ENCODE measurements at places on chromosomes 12 and 14. TPM values are rescaled to one million over a fixed set of nuclear protein-coding genes. Genes with fewer than 3 reads are reported as not detected.
A peak's percentile ranks its signal among the peaks of the same experiment; 100 is the strongest.

DNA sequence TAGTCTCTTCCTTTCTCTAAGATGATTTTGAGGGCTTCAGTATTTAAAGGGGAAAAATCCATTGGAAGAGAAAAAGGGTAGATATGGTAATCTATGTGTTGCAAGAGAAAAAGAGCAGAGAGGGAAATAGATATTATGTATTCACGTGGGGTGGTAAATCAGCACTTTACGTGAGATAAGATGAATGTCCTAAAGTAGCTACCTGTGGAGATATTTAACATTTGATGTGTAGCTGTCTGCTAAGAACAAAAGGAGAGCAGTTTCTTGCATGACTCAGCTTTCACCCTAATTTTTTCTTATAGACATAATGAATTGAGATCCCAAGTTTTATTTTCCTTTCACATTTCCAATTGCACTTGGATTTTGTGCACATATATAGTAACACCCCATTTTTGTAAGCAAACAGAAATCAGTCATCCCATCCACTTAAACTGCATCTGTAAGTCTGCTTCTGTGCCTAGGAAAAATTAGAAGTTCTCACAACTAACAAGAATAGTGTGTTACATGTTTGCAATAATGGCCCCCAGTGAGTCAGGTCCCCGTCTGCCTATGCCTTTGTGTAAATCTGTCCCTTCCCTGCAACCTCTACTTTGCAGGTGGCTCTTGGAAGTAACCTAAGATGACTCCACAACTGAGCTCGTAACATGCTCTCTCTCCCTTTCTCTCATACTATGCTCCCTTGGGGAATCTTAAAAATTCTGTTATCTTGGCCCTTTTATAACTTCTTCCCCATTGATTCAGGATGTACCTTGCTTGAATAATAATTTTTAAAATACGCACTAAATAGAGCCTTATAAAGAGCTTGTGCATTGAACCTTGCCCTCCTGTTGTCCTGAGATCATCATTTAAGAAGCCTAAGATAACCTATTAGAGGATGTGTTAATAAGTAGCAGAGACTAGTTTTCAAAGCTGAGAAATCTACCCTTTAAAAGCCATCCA, 3.7 kb downstream of the TMTC3 start:
- DNase-seq: no peak

DNA sequence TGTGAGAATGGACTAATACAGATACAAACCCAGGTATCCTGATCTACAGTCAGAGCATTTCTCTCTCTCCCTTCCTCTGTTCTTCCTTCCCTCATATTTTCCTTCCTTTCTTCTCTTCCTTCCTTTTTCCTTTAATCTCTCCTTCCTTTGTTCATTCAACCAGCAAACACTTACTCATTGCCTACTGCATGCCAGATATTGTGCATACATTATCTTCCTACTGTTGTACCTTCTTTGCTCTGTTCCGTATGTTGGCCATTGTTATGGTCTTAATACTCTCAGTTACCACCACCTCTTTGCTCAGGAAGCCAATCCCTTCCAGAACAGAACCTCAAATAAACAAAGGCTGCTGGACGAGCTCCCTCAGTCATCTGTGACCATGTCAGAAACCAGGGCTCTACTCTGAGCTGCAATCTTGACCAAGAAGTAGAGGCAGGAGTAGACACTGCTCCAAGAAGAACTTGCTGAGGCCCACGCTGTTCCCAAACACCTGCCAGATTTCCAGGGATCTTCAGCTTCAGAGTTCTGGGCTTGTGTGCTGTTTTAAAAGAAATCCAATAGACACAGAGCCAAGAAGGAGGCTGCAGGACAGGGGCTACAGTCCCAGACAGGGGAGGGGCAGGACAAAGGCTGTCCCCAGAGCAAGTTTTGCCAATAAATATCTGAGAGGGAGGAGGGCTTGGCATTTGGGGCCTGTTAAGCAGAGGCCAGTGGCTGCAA, 526.7 kb upstream of the TBX3 start:
- DNase-seq: no peak

- no peak for DNase-seq
Observed at GRCh38 chr14:97723819-97724218, 926.6 kb downstream of the VRK1 start.

DNA sequence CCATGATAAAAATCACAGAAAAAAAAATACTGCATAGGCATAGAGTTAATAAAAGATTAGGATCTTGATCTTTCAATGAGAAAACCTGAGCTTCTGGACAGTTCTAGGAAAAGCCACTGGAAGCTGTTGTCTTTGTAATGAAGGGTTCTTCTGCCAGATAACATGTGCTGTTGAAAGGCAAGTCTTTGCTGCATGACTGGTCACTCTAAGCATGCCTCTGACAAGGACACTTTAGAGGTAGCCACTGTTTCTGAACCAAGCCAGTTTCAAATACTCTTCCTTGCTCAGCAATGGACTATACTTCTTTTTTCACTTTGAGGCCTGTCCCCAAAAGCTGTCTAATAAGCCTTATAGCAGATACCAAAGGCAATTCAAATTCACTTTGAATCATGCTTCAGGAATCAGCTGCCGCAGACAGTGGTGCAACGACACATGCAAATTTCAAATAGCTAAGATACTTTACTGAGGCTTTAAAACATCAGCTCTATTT, 70.2 kb downstream of the BTG1 start:
- DNase-seq: no peak

- no peak for DNase-seq
Observed at GRCh38 chr12:123278101-123278627, 6.5 kb upstream of the CDK2AP1 start.

DNA sequence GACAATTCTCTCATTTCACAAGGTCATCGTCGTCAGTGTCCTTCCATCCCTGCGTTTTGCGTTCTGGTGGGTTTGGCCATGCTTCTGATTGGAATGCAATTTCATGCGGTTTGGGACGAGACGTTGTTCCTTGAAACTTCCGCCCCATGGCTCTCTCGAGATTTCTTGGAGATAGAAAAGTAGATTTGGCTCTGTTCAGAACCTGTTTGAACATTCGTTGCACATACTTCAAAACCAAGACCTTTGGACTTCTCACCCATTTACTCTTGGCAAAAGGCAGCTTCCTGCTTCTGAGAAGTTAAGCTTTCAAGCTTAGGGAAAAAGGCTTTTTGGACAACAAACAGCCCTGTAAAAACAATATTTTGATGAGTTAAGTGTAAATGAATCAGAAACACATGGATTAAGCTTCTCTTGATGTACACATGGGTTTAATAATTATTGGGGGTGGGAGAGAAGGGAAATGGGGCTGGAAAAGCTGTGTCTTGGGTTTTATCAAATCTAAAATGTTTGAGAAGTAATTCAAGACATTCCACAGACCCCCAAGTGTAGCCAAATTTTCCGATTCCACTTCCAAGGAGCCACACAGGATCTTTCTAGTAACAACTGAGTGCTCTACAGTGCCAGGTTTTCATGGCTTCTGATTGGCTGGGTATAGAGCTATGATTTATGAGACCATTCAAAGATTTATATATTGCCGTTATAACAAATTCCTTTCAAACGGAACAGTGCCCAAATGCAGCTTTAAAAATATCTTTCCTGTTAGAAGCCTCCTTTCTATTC, 467.2 kb downstream of the MED13L start:
- no peak for DNase-seq

- no peak for DNase-seq
Observed at GRCh38 chr12:95593266-95593871, 42.1 kb upstream of the USP44 start.

- DNase-seq: peak; percentile 65
Observed at GRCh38 chr14:38255673-38256532, at the start of gene CLEC14A. TSS of gene CLEC14A (minus strand) at chr14:38256093. CDS start at chr14:38256022, 71 bp downstream.

- no peak for DNase-seq
Observed at GRCh38 chr12:132730353-132730752, 19.7 kb downstream of the PGAM5 start.

The CLEC4C gene
- total RNA-seq: not detected

DNA sequence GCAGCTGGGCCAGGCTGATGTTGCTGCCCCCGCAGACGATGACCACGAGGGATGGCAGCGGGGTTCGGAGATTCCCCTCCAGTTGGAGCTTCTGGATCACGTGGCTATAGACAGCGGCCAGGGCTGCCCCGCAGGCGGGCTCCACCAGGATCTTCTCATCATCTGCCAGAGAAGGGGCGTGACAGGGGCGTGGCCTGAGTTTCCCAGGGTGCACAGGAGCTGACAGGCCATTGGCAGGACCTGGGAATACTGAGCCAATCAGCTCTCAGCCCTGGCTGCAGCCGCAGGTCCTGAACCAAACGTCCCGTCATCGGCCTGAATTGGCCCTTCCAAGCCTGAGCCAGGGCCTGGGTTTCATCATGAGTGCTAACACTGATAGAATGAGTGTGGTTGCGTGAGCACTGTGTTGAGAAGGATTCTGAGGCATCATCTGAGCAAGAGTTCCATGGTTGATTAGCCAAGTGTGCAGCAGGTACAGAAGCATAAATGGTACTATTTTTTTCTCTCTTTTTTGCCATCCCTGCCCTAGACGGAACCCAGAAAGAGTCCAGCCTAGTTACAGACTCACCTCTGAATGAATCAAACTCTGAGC, 10.6 kb downstream of the SDS start:
- DNase-seq: no peak

GRCh38 chr14:73726025-73726961, 12.1 kb upstream of the PNMA1 start:
- no peak for DNase-seq

The SIRT4 gene
- 4.4 TPM for total RNA-seq

DNA sequence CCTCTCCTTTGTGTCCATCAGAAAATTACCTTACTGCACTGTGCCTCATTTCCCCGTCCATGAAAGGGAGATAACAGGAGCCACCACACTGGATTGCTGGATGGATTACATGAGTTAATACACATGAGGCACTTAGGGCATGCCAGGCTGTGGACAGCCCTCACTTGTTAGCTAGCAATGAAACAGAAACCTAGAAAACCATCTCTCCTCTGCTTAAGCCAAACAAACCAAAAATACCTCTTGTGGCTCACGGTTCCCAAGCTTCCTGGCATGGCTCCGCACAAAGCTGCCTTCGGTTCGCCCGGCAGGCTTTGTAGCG, 660 bp upstream of the HCFC2 start:
- DNase-seq: no peak

- DNase-seq: no peak
Observed at GRCh38 chr14:65817011-65817410, 404.5 kb downstream of the FUT8 start.

DNA sequence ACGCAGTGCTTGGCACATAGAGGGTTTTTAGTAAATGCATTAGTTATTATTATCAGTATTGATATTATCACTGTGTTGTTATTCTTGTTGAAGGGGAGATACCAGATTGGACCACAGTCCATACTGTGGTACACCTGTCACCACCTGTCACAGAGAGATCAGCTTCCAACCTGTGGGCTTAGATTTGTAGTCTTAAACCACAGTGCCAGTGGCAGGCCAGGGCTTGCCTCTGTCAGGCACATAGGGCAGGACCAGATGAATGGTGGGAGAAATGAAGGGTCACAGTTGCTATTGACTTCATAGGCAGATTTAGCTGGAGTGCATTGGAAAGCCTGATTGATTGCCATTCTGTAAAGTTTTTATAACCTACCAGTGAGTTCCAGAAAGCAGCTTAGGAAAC, 35.1 kb downstream of the ARL1 start:
- DNase-seq: no peak

The DDX11 gene
- 13.0 TPM for total RNA-seq

- DNase-seq: no peak
Observed at GRCh38 chr14:104342435-104343293, 204.3 kb downstream of the KIF26A start.

- DNase-seq: no peak
Observed at GRCh38 chr12:13133886-13134285, 30.4 kb upstream of the GSG1 start.

The GUCY2C gene
- total RNA-seq: not detected

The LBHD2 gene
- not detected for total RNA-seq

DNA sequence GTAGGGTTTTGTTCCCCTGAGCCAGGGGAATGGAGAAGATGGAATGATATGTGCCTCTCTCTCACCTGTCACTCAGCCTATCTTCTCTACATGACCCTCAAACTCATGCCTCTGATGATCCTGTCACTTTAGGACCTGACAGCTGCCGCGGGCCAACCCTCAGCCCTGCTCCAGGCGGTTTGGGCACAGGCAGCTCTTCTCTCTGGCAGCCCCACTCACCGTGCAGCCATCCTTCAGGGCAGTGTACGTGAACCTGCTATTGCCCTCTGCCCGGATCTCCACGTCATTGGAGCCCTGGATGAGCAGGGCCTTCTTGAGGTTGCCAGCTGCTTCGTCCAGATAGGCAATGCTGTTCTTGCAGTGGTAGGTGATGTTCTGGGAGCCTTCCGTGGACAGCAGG, 10.5 kb downstream of the TMEM106C start:
- DNase-seq: no peak

The GNB3 gene
- 1.4 TPM for total RNA-seq

The RD3L gene
- not detected for total RNA-seq

GRCh38 chr12:108231909-108232434, 102.9 kb downstream of the WSCD2 start:
- DNase-seq: no peak

- DNase-seq: no peak
Observed at GRCh38 chr12:238736-239398, 23.8 kb downstream of the SLC6A13 start.

GRCh38 chr12:10968765-10969456, 17.8 kb downstream of the TAS2R50 start:
- peak; percentile 62 for DNase-seq

DNA sequence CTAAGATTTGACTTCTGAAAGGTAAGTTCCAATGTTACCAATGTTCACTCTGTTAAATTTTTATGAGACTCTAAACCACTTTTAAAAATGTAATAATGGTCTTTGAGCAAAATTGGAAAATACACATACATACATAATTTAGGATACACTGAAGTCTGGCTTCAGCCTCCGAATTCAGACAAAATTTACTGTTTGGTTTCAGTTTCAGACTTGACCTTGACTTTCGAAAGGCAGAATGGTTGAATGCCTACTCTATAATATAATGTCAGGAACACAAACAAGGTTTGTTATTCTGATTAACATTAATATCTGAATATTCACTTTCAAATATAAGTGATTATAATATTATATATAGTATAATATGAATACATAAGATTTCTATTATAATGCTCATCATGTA, 74.1 kb upstream of the KRAS start:
- no peak for DNase-seq

DNA sequence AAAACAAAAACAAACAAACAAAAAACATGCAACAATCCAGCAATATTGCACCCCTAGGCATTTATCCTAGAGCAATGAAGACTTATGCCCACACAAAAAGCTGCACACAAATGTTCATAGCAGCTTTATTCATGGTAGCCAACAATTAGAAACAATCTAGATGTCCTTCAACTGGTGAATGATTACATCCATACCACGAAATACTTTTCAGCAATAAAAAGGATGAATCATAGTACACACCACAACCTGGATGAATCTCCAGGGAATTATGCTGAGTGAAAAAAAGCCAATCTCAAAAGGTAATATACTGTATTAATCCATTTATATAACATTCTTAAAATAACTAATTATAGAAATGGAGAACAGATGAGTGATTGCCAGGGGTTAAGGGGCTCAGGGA, 14.5 kb upstream of the GPR162 start:
- no peak for DNase-seq
